ENCODE measurements at places on chromosomes 3 and 15.

DNA sequence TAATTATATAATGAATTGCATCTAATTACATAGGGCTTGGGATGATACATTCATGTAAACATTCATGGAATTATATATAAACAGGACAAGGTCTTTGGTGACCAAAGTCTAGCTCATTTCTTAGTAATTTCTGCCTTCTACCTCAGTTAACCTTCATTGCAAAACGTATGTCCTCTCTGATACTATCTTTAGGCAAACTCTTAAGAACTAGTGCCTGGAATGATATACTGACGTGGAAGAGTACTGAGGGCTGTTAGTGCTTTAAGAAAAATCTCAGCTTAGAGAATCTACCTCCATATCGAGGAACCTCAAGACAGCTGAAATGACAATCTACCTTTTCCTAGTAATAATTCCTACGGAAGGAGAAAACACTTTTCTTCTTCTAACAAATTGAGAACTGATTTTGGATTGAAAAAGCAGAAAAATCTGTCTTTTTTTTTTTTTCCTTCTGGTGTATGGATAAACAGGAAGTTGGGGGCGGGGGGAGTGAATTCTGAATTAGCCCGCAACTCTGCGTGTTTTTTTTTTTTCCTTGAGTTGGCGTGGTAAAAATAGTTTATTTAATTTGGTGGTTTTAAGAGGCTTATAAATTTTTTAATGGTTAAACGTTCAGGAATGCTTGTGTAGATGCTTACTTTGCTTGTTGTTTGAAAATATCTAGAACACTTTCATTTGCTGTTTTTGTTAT, 43.2 kb downstream of the RARB start:
- H3K27me3 ChIP-seq: peaks cover 11% of the 10 kb centered on the region
- H3K36me3 ChIP-seq: peaks cover 2% of the 10 kb centered on the region
- no peak for DNase-seq
- H3K4me1 ChIP-seq: no peaks in the 10 kb centered on the region

DNA sequence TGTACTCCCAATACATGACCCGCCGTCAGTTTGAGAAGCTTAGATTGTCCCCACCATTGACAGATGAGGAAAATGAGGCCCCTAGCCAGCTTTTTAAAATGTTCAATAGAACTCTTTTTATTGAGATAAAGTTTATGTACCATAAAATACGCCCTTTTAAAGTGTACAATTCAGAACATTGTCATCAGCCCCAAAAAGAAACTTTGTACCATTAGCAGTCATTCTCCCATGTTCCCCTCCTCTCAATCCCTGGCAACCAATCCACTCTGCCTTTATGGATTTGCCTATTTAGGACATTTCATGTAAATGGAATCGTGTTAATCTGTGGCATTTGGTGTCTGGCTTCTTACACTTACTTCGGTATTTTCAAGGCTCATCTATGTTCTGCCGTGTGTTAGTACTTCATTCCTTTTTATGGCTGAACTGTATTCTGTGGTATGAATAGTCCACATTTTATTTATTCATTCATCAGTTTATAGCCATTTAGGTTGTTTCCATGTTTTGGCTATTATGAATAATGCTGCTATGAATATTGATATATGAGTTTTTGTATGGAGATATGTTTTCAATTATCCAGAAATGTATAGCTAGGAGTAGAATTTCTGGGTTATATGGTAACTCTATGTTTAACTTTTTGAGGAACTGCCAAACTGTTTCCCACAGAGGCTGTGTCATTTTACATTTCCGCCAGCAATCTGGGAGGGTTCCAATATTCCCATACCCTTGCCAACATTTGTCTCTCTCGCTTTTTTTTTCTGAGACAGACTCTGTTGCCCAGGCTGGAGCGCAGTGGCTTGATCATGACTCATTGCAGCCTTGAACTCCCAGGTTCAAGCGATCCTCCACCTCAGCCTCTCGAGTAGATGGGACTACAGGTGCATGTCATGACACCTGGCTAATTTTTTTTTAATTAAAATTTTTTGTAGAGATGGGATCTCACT, 15.3 kb upstream of the PTPN23 start:
- peaks cover 13% of the 10 kb centered on the region for H3K4me1 ChIP-seq
- no peak overlapping the region for H3K27ac ChIP-seq
- no peak for DNase-seq
- no peaks in the 10 kb centered on the region for H3K27me3 ChIP-seq
- H3K36me3 ChIP-seq: no peaks in the 10 kb centered on the region
- no peak overlapping the region for H3K4me3 ChIP-seq

- no peak for DNase-seq
- H3K4me3 ChIP-seq: peak overlapping the region; percentile 38
- H3K27me3 ChIP-seq: no peaks in the 10 kb centered on the region
- H3K36me3 ChIP-seq: peaks cover 16% of the 10 kb centered on the region
- peaks cover 79% of the 10 kb centered on the region for H3K4me1 ChIP-seq
Measured at GRCh38 chr3:71721651-71722157, 3.5 kb downstream of the EIF4E3 start.

DNA sequence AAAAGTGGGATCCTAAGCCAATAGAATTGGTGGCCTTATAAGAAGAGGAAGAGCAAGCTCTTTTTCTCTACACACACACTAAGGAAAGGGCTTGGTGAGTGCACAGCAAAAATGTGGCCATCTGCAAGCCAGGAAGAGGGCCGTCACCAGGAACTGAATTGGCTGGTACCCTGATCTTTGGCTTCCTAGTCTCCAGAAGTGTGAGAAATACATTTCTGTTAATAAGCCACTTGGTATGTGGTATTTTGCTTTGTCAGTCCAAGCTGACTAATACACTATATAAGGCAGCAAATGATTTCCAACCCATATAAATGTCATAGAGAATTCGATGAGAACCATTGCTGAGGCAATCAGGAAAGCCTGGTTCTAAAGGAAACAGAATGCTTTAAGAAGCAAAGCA, 816.3 kb upstream of the SEMA6D start:
- H3K27me3 ChIP-seq: no peaks in the 10 kb centered on the region
- no peak for DNase-seq
- H3K4me1 ChIP-seq: no peaks in the 10 kb centered on the region
- no peaks in the 10 kb centered on the region for H3K36me3 ChIP-seq

DNA sequence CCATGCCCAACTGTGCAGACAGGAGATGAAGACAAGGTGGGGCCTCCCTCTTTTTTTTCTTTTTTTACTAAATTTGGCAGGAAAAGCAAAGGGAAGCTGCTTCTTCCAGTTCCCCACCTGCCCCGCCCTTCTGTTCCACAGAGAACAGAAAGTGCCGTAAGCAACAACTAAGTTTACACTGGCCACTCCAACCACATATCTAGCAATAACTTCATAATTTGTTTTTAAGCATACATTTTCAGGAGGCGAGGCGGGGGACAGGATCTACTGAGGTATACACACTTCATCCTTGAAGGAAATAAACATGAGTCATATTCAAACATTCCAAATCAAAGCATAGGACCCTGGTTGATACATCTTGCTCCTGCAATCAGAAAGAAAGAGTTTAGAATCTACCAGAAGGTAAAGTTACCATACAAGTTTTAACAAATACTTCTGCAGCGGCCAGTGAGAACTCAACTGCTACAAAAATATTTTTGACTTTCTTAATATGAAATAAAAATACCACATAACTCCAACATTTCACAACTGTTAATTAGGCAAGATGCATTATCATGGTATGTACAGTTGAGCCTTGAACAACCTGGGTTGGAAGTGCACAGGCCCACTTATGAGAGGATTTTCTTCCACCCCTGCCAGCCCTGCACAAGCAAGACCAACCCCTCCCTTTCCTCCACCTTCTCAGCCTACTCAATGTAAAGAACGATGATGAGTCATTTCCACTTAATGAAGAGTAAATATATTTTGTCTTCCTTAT, 50.7 kb downstream of the FOXP1 start:
- no peak overlapping the region for H3K27ac ChIP-seq
- DNase-seq: no peak

GRCh38 chr3:70822669-70823068, 510.2 kb upstream of the MDFIC2 start:
- H3K4me1 ChIP-seq: no peaks in the 10 kb centered on the region
- no peak overlapping the region for H3K27ac ChIP-seq
- no peak for DNase-seq
- no peak overlapping the region for H3K4me3 ChIP-seq
- H3K36me3 ChIP-seq: no peaks in the 10 kb centered on the region

DNA sequence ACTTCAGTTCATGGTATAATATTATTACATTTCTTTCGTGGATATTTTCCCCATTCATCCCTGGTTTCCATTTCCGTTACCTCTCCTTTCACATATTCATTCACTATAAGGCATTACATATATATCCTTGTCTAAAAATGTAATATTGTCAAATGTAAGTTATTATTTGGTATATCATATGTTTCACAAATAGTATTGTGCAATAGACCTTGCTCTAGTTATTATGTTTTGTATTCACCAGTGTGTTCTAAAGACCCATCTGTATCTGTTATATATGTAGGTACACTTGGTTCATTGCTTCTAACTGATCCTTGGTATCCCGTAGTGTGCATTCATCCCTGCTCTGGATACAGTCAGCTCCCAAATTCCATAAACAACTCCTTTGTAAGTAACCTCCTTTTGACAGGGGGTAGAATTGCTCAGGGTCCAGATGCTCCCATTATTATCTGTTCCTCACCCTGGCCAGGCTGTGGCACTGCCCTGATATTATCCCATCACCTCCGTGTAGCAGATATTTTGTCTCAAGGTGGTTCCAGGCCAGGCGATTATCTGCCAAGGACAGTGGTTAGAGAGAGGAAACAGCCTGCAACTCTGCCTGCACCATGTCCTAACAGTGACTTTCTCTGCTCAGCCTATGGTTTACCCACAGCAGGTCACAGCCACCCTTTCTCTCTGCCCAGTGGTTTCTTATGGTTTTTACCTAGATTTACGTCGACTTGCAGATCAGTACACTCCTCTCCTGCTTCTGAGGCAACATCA, 29.2 kb downstream of the PAQR9 start:
- no peaks in the 10 kb centered on the region for H3K36me3 ChIP-seq
- no peak overlapping the region for H3K27ac ChIP-seq
- H3K4me3 ChIP-seq: no peak overlapping the region
- H3K27me3 ChIP-seq: peaks cover 8% of the 10 kb centered on the region

DNA sequence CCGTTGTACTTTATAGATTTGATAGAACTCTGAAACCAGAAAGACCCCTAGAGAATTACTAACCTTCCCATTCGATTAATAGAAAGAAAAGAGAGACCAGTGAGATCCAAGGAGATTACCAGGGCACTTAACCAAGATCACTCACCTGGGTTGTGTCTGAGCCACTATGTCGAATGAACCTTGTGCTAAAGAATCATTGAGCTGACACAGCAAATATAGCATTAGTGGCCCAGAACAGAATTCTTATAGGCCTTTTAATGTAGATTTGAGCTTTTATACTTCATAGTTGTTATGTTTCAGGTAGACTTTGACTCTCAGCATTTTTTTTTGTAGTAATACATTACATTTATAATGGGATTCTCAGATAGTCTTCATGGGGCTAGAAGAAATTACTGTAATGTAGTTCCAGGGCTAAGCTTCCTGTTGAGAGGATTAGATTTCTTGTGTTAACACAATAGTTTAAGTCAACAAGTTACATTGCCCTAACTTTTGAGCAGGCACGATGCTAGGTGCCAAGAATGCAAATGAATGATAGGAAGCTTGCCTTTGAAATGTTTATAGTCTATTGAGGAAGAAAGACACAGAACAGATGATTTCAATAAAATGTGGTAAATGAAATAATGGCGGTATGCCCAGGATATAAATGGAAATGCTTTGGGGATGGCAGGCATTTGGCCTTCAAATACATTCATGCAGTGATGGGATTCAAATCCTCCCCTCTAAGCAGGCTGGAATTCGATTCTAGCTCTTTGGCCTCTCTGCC, 24.4 kb upstream of the ABHD10 start:
- H3K36me3 ChIP-seq: no peaks in the 10 kb centered on the region
- no peak overlapping the region for H3K4me3 ChIP-seq
- no peak for DNase-seq
- H3K27me3 ChIP-seq: no peaks in the 10 kb centered on the region

GRCh38 chr3:134471521-134472193, 14.1 kb downstream of the ANAPC13 start:
- no peak overlapping the region for H3K4me3 ChIP-seq
- H3K4me1 ChIP-seq: no peaks in the 10 kb centered on the region
- DNase-seq: no peak
- peaks cover 11% of the 10 kb centered on the region for H3K36me3 ChIP-seq
- H3K27ac ChIP-seq: no peak overlapping the region
- H3K27me3 ChIP-seq: no peaks in the 10 kb centered on the region

- no peak overlapping the region for H3K27ac ChIP-seq
- no peaks in the 10 kb centered on the region for H3K36me3 ChIP-seq
- no peaks in the 10 kb centered on the region for H3K27me3 ChIP-seq
- peaks cover 5% of the 10 kb centered on the region for H3K4me1 ChIP-seq
Measured at GRCh38 chr3:177468816-177469215, 271.5 kb upstream of the TBL1XR1 start.

GRCh38 chr3:66381626-66382025, 119.2 kb downstream of the LRIG1 start:
- DNase-seq: no peak
- peaks cover 15% of the 10 kb centered on the region for H3K4me1 ChIP-seq
- peaks cover 67% of the 10 kb centered on the region for H3K36me3 ChIP-seq
- H3K4me3 ChIP-seq: no peak overlapping the region
- H3K27ac ChIP-seq: no peak overlapping the region
- no peaks in the 10 kb centered on the region for H3K27me3 ChIP-seq

GRCh38 chr15:99430881-99431401, 134.8 kb upstream of the MEF2A start:
- H3K36me3 ChIP-seq: no peaks in the 10 kb centered on the region
- DNase-seq: no peak
- H3K4me3 ChIP-seq: no peak overlapping the region
- H3K4me1 ChIP-seq: no peaks in the 10 kb centered on the region
- H3K27me3 ChIP-seq: no peaks in the 10 kb centered on the region

- H3K4me1 ChIP-seq: peaks cover 55% of the 10 kb centered on the region
- peak overlapping the region; percentile 86 for H3K27ac ChIP-seq
- peaks cover 1% of the 10 kb centered on the region for H3K36me3 ChIP-seq
- H3K4me3 ChIP-seq: peak overlapping the region; percentile 66
- no peaks in the 10 kb centered on the region for H3K27me3 ChIP-seq
Measured at GRCh38 chr3:188339410-188340295, 185.7 kb downstream of the LPP start.

DNA sequence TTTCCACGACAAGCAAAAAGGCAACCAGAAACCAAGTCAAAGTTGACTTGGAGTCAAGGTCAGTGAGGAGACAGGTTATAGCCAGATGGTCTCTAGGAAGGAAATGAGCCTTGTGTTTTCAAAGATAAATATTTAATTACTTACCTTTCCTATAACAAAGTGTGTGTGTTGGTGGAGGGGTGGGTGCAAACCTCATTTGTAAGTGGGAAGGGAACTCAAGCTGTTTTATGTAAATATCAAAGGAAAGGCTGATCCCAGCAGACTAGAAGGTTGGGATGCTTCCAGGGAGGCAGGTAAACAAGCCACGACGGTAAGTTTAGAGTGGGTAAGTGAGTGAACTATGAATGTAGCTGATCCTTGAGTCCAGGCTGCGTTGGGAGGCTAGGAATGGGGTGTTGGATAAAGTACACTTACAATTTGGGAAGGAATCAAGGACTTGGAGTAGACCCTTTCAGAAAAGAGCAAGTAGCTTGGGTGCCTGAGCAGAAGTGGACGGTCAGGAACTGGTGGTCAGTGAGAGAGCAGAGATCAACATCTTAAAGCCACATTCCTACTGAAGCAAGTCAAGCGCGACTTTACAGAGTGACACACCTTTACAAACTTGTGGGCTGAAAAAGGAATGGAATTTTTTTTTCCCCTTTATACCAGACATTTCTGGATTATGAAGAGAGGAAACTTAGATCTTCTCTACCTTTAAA, 82.0 kb upstream of the TBL1XR1 start:
- no peak overlapping the region for H3K27ac ChIP-seq
- H3K4me1 ChIP-seq: peaks cover 20% of the 10 kb centered on the region
- H3K27me3 ChIP-seq: no peaks in the 10 kb centered on the region
- no peak for DNase-seq

- no peaks in the 10 kb centered on the region for H3K4me1 ChIP-seq
- no peak overlapping the region for H3K27ac ChIP-seq
- no peak overlapping the region for H3K4me3 ChIP-seq
- H3K36me3 ChIP-seq: peaks cover 4% of the 10 kb centered on the region
- DNase-seq: no peak
Measured at GRCh38 chr3:54773271-54773670, 154.6 kb downstream of the LRTM1 start.
